ENCODE measurements at places on chromosomes 11 and 22. TPM values are rescaled to one million over a fixed set of nuclear protein-coding genes. Genes with fewer than 3 reads are reported as not detected.

TMEM191B gene
- polyA plus RNA-seq: 0.45 TPM

DDX25 gene
- polyA plus RNA-seq: 0.12 TPM

SEC14L2 gene
- polyA plus RNA-seq: 146 TPM

DNA sequence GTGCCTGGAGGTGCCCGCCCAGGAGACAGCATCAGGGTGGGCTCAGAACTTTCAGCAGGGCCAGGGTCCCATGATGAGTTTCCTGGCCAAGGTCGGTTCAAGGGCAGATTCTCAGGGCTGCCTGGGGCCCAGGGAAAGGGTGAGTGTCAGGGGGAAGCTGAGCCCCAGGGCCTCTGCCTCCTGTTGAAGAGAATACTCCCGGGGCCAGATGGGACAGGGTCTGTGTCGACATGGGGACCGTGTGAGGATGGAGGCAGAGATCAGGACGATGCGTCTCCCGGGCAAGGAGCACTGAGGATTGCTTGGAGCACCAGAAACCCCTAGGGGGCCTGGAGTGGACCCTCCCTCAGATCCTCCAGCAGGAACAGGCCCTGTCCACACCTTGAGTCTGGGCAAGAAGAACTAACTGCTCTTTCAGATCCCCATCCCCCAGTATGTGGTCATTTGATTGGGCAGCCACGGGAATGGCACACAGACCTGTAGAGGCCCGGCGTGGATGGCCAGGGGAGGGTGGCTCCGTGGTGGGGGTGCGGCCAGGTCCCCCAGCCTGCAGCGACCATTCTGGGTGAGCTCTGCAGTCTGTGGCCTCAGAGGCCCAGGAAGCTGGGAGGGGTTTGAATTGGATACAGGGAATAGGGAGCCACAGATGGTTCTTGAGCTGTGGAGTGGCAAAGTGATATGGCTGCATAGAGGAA is 1078.7 kb downstream of the BRD1 start:
- no peak overlapping the region for H3K4me3 ChIP-seq
- H3K36me3 ChIP-seq: no peaks in the 10 kb centered on the region
- H3K27ac ChIP-seq: no peak overlapping the region
- no peaks in the 10 kb centered on the region for H3K4me1 ChIP-seq

DNA sequence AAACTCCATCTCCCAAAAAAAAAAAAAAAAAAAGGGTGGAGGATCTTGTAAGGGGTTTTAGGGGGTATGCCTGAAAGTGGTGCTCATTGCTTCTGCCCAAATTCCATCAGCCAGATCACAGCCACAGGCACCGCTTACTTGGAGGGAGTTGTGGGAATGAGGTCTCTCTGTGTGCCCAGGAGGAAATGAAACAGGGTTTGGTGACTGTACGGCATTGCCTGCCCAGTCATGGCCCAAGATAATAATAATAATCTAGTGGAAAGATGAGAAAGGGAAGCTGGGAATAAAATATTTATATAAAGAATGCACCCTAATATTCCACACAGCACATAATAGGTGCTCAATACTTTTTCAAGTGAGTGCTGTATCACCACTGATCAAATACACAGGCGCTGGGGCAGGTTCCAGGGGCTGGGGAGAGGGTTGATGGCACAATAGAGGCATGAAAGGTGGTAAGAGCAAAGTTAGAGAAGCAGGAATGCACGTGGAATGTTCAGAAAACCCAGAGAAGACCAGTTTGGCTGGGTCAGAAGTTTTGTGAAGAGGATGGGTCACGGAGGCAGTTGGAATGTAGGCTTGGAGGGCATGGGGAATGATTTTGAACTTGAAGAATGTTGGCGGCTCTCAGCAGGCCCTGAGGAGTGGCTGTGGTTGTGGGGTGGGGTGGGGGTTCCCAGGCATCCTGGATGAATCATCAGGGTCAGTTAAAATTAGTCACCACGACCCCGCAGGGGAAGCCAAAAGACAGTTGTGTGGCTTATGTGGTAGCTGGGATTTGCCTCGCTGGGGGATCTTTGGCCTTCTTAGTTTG is 12.5 kb upstream of the MB start:
- no peaks in the 10 kb centered on the region for H3K27me3 ChIP-seq
- H3K4me3 ChIP-seq: peak overlapping the region; percentile 43
- H3K36me3 ChIP-seq: no peaks in the 10 kb centered on the region
- peak; percentile 98 for DNase-seq

GRCh38 chr22:20422271-20423007 is 15.2 kb downstream of the SCARF2 start:
- no peak overlapping the region for H3K27ac ChIP-seq
- DNase-seq: no peak
- peaks cover 5% of the 10 kb centered on the region for H3K4me1 ChIP-seq
- H3K4me3 ChIP-seq: no peak overlapping the region
- peaks cover 33% of the 10 kb centered on the region for H3K27me3 ChIP-seq

- no peak overlapping the region for H3K27ac ChIP-seq
- peaks cover 2% of the 10 kb centered on the region for H3K36me3 ChIP-seq
- no peak for DNase-seq
Observed at GRCh38 chr11:33151399-33151798, 9.9 kb downstream of the CSTF3 start.

DNA sequence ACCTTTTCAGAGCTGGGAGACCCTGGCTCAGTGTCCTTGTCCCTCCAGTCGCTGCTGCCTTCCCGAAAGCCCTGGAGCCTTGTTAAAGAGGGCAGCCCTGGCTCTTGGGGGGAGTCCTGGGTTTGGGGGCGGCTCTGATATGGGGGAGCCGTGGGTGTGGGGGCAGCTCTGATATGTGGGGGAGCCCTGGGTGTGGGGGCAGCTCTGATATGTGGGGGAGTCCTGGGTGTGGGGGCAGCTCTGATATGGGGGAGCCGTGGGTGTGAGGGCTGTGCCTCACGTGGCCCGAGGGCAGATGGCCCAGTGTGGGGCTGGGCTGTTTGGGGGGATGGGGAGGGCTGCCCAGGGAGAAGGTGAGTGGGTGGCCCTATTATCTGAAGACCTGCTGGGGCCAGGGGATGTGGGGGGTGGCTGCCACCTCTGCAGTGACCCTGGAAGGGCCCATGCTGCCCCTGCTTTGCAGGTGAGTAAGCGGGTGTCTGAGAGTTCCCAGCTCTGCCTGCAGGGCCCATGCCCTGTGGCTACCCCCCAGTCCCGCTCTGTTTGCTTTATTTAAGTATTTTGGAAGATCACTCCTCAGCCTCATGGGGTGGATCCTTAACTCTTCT is 30.9 kb upstream of the GRAMD4 start:
- no peak overlapping the region for H3K27ac ChIP-seq
- H3K36me3 ChIP-seq: no peaks in the 10 kb centered on the region
- H3K4me3 ChIP-seq: no peak overlapping the region
- DNase-seq: no peak
- H3K27me3 ChIP-seq: peaks cover 3% of the 10 kb centered on the region
- H3K4me1 ChIP-seq: peaks cover 16% of the 10 kb centered on the region

DNA sequence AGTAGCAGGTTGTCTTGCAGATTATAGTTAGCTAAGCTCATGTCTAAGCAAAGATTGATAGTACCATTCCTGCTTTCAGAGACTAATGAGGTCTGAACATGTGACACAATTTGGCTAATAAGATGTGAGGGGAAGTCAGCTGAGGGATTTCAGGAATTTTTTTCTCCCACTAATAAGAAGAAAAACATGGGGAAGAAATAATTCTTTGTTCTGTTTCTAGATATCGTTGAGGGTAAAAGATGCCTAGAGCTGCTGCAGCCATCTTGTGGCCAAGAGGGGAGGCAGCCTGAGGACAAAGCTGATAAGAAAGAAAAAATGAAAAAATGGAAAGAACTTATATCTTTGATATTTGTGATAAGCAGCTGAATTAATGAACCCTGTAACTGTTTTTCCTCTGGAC is 1334.4 kb downstream of the LRRC4C start:
- no peaks in the 10 kb centered on the region for H3K27me3 ChIP-seq
- H3K4me1 ChIP-seq: no peaks in the 10 kb centered on the region
- no peak for DNase-seq
